T-helper 17 cell (primary cell): ENCODE measurements at places on chromosomes 3 and 15.

DNA sequence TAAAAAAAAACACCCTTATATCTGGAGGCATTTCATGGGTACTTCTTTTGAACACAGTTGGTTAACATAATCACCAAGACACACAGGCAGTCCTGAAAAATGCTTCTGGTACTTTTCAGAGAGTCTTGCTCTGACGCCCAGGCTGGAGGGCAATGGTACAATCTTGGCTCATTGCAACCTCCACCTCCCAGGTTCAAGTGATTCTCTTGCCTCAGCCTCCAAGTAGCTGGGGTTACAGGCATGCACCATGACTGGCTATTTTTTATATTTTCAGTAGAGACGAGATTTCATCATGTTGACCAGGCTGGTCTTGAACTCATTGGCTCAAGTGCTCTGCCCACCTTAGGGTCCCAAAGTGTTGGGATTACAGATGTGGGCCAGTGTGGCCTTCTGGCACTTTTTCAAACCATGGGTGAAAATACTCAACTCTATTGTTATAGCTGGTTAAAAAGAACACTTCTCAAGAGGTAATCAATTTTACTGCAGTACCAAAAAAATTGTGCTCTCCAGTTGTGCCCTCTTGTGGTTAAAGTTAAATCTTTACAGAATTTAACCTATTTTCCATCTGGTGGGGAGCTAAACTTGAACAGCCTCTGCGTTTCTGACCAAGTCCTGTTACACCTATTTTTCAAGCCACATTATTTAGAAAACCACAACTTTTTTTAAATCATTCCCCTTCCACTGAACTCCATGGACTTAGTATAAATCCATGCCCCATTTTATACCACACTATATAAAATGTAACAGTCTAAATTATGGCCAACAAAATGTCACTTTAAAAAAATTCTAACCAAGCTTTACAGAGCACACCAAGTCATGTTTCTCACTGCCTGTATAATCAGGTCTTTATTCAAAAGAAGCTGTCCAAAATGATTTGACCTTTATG, 1.2 kb upstream of the SNAPC5 start:
- DNase-seq: no peak

GRCh38 chr3:182567700-182568099, 225.6 kb upstream of the ATP11B start:
- no peak for DNase-seq

DNA sequence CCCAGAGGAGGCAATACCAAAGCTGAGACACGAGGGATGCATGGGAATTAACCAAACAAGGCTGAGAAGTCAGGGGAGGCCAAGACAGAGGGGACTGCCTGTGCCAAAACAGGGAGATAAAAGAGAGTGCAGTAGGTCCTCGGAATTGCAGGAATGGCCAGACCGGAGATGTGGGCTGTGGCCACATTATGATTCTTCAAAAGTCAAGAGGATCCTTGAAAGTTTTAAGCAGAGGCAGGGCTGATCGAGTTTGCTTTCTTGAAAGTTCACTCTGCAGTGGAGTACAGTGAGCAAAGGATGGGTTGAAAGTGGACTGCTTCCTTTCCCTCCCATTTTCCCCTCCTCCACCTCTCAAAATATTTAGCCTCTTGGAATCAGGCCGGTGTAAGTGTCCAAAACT, 73.9 kb upstream of the ADAMTS9 start:
- no peak for DNase-seq

GRCh38 chr3:30749230-30749629, 142.8 kb downstream of the TGFBR2 start:
- DNase-seq: no peak

- no peak for DNase-seq
These were observed 701 bp downstream of the SGO1 start for GRCh38 chr3:20185331-20185678.

GRCh38 chr15:61011576-61012336, 217.3 kb downstream of the RORA start:
- DNase-seq: no peak

- DNase-seq: no peak
These were observed 164.8 kb downstream of the ERC2 start for GRCh38 chr3:56303487-56303886.

DNA sequence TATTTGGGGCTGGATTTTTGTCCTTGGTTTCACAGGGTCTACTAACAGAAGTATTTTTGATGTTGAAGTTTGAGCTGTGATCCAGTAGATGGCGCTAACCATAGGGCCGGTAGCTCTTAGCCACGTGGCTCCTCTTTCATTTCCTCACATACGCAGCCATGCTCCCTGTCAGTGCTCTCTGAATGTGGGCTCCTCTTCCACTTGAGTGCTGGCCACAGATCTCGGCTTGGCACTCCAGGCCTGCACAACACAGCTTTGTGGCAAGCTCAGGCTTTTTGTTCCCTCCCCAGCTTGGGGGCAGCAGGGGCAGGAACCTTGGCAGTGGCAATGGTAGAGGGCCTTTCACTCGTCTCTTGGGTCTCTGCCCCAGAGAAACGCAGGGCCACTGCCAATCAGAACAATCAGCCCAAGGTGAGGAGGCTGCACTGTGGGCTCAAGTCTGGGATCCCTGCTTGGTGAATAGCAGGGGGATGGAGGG, 18.6 kb upstream of the DNAAF4 start:
- DNase-seq: no peak

GRCh38 chr15:51494411-51495314, 127.9 kb downstream of the DMXL2 start:
- no peak for DNase-seq

GRCh38 chr3:26099692-26100091, 309.8 kb downstream of the OXSM start:
- DNase-seq: no peak

DNA sequence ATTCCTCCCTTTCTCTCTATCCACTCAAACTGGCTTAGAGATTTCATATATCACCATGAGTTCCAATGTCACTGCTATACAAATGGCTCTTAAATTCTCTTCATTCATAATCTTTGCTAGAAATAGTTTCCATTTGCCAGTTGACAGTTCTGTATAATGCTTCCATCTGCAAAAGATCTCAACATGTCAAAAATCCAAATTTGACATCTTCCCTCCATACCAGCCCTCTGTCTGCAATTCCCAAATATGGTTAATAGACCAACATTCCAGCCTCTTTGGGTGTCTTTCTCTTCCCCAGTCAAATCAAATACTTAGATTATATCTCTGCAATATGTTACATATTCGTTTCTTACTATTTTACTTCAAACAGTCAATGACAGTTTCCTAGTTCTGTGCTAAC, 64.2 kb upstream of the SERPINI2 start:
- DNase-seq: no peak

GRCh38 chr15:41408234-41408641, 5.9 kb upstream of the NDUFAF1 start:
- no peak for DNase-seq

GRCh38 chr3:33652736-33653135, 65.3 kb downstream of the CLASP2 start:
- DNase-seq: no peak

DNA sequence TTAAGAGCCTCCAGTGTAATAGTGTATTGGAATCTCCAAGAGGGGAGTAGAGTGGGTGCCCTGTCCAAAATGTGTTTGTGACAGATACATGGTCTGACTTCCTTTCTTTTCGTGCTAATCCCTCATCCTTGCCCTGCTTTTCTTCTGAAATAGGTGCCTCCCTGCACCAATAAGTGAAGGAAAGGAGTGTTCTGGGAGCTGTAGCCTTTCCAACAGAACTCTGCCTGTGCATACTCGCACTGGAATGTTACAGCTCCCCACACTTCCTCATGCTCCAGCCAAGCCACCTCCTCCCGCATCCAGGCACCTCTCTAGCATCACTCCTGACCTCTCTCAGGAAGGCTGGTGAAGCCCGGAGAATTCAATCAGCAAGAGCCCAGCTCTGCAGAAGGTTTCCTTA, 478.0 kb downstream of the GABRG3 start:
- no peak for DNase-seq

DNA sequence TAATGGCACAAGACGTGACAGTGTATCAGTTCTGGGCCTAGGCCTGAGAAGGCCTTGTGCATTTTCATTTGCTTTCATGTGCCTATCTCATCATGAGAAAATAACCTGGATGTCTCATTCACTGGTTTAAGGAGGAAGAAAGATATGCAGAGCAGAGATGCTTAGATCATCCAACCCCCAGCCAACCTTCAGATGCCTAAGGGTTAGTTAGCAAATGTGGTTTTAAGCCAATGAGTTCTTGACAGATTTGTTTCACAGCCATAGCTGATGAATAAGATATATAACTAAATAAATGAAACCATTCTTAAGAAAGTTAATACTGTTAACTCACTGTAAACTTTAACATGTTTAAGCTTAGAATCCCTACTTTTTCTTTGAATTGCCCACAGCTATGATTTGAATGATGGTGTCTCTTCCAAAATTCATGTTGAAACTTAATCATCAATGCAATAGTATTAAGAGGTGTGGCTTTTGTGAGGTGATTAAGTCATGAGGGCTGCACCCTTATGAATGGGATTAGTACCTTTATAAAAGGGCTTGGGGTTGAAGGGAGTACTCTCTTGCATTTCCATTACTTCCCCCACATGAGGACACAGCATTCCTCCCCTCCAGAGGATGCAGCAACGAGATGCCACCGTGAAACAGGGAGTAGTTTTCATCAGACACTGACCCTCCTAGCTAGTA, 324.6 kb upstream of the TBC1D5 start:
- no peak for DNase-seq

- no peak for DNase-seq
These were observed 136.0 kb upstream of the UBE2E2 start for GRCh38 chr3:23067116-23067515.

DNA sequence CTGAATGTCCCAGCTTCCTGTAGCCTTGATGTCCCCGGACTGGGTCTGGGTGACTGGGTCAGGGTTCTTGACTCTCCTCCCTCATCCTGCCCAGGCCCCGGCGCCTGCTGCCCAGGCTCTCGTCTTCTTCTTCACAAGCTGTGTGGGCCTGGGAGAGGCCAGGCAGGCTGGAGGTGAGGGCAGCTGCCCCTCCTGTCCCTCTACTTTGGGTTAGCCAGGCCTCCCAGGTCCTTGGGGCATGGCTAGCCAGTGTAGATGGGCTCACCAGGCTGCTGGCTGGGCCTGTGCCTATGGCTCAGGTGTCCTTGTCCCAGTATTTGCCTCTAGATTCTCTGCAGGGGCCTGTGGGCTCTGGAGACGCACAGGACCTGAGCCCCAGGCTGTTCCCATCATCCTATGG, 31.8 kb downstream of the TKT start:
- no peak for DNase-seq
